ENCODE measurements at places on chromosomes 7 and 10.

DNA sequence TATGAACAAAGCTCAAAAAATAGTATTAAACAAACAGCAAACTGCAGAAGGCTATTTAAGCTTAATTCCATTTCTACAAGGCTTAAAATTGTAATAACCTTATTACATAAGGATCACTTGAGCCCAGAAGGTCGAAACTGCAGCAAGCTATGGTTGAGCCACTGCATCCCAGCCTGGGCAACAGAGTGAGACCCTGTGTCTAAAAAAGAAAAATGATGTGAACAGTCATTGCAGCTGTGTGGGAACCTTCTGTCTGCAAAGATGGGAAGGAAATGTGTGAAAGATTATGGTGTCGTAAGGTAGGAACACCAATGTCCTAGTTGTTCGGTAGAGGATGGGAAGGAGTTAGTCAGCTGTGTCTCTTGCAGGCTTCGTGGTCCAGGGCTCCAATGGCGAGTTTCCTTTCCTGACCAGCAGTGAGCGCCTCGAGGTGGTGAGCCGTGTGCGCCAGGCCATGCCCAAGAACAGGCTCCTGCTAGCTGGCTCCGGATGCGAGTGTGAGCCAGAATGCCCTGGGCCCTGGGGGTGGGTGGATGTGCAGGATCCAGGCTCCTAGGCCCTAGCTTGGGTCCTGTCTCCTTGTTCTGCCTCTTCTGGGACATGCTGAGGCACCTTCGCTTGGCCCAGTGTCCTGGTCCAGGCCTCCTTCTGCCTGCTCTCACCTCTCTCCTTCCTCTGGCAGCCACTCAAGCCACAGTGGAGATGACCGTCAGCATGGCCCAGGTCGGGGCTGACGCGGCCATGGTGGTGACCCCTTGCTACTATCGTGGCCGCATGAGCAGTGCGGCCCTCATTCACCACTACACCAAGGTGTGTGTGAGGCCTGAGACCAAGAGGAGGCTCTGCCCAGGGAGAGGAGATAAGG, 9.1 kb downstream of the C10orf62 start:
- DNase-seq = no peak

DNA sequence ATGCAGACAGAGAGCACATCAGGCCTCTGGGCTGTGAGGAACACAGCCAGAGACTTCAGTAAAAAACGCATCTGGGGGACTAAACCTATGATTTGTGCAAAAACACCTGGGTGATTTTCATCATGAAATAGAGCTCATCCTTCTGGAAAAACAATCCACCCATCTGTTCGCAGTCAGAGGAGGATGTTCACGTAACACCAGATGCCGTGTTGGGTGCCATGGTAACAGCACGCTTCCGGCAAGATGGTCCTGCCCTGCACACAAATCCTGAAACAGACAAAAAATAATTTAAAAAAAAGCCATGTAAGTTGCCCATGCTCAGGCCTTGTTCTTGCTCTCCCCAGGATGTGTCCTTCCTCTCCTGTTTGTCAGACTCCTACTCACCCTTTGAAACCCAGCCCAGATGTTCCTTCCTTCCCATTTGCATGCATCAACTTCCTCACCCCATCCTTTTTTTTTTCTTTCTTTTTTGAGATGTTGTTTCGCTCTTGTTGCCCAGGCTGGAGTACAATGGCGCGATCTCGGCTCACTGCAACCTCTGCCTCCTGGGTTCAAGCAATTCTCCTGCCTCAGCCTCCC, 28.3 kb upstream of the GNA12 start:
- DNase-seq = no peak

GRCh38 chr10:74854610-74855009, 28.2 kb downstream of the KAT6B start:
- DNase-seq = no peak

GRCh38 chr10:77197544-77197943, 440.1 kb downstream of the KCNMA1 start:
- no peak for DNase-seq

DNA sequence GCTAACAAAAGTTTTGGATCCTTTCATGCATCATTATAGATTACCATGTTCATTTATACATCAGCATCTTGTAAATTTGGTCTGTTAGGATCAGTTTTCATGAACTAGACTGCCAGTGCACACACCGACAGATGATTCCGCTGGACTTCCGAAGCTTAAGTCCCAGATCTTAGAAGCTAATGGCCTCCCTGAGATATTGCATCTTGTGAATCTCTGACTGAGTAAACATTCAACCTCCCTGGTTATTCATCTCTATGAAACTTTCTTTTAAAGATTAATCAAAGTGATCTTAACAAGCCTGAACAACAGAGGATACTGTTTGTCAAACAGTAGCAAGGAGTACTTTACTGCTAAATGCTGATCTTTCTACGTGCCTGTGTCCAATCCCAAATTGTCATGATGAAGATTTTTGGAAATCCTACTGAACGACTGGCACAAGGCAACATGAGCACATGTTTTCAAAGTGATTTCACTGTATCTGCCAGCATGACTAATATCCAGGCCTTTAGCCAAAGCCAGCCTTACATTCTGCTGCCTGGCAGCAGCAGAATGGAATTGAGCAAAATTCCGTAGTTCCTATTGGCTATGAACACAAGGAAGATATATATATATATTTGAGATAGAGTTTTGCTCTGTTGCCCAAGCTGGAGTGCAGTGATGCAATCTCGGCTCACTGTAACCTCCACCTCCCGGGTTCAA, 91.3 kb upstream of the ANK3 start:
- peak; percentile 91 for DNase-seq

GRCh38 chr10:4111643-4112042, 326.6 kb upstream of the KLF6 start:
- DNase-seq = no peak

- DNase-seq = no peak
Observed at GRCh38 chr10:31135171-31135570, 103.5 kb upstream of the ZNF438 start.

DNA sequence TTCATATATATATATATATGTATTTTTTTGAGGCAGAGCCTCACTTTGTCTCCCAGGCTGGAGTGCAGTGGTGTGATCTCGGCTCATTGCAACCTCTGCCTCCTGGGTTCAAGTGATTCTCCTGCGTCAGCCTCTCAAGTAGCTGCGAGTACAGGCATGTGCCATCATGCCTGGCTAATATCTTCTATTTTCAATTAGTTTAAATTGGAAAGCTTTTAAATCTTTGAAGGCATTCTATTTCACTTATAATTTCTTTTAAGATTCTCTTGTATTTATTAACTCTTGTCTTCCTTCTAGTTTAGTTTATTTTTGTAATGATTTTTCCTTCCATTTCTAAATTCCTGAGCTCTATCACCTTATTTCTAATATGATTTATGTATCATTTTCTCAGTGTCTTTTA, 71.2 kb downstream of the TPST1 start:
- no peak for DNase-seq

GRCh38 chr10:132884041-132884440, 58.3 kb downstream of the CFAP46 start:
- no peak for DNase-seq

DNA sequence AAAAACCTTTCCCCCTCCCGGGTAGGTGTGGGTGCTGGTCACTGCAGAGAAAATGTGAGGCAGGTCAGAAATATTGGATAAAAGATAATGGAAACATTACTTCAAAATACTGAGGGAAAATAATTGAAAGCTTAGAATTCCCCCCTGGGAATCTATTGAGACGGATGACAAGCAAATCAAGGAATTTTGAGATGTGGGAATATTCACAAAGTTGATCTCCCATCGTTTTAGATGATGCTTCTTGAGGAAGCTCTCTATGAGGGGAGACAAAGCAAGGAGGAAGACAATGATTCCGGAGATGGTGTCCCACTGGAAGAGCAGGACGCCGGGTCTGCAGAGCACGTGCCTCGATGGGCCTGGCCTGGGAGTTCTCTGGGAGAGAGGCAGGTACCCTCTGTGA, 211.0 kb downstream of the WDR37 start:
- no peak for DNase-seq

DNA sequence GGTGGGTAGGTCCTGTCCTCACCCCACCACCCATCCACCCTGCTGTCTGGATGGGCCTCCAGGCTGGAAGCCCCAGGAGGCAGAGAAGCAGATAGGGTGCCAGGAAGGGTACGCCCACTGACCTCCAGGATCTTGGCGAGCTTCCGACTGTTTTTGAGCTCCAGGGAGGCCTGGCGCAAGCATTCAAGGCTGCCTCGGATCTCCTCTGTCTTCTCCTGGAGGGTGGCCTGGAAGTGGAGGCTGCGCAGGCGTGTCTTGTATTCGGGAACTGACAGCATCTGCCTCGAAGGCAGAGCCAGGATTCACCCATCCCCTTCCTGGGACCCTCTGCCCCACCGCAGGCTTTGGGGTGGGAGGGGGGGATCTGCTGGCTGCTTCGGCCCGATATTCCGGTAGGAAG, 48.4 kb downstream of the GRID2IP start:
- DNase-seq = no peak

- no peak for DNase-seq
Observed at GRCh38 chr7:139246494-139246893, 15.5 kb downstream of the UBN2 start.

DNA sequence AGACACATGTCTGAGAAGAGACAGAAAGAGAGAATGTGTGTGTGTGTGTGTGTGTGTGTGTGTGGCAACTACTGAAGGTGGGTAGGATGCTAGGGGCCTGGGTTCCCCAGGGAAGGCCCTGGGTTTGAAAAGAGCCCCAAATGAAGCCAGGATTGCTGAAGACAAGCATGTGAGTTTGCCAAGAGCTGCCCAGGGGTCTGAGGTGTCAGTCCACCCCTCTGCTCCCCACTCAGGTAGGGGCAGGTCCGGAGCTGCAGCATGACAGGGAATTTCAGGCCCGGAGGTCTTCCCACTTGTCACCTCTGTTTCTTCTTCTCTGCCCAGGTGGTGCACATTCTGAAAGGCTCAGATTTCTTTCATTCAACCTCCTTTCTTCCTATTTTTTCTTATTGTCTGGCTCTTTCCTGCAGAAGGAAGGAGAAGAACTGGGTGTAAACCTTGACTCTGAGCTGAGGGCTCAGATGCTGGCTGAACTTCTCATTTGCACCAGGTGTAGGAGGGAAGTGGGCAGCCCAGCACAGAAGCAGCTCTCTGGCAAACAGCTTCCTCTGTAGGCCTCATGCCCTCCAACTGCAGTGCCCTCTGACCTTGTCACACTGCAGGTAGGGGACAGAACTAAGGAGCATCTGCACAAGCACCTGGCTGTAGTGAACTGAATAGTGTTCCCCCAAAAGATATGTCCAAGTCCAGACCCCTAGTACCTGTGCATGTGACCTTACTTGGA, 79.6 kb upstream of the LRRC4 start:
- DNase-seq = no peak

- DNase-seq = no peak
Observed at GRCh38 chr10:75408509-75408875, 6.9 kb upstream of the ZNF503 start.

- DNase-seq = no peak
Observed at GRCh38 chr7:70344726-70345125, 746.5 kb downstream of the AUTS2 start.

GRCh38 chr7:50266635-50267386, 37.7 kb upstream of the IKZF1 start:
- DNase-seq = no peak

- DNase-seq = no peak
Observed at GRCh38 chr10:95315509-95315908, 24.7 kb upstream of the PDLIM1 start.

DNA sequence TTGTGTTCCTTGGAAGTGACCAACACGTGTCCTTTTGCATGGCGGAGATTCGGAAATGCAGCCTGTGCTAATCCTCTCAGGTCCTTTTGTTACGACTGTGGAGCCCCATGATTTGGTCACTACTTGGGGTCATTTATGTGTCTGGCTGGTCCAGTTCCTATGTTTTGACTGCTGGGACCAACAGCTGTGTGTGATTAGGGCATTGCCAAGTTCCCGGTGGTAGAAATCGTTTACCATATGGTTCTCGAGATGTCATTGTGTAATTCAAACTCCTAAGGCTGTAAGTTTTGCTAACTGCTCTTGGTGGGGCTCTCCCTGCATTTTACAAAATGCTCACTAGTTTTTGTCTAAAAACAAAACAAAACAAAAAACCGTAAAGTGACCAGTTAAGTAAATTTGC, 62.0 kb downstream of the CCNY start:
- DNase-seq = no peak

DNA sequence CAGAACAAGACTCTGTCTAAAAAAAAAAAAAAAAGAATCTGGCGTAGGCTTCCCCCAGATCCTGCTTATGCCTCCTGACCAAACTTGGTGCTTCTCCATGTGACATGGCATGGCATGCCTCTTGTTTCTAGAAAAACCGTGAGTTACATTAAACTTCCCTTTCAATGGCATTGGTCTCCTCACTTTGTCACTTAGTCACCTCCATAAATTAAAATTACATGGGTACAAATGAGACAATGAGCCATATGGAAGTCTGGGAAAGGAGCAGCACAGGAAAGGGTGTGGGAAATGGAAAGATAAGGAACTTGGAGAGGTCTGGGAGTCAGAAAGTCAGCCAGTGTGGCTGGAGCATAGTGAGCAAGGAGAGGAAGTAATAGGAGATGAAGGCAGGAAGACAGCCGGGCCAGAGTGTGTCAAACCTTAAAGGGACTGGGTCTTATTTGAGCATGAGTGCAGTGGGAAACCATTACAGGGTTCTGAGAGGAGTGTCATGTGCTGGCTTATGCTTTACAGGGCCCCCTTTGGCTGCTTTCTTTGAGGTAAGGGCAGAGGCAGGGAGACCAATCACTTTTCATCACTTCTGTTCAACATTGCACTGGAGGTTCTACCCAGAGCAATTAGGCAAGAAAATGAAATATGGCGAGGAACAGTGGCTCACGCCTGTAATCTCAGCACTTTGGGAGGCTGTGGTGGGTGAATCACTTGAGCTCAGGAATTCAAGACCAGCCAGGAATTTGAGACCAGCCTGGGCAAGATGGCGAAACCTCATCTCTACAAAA, 21.3 kb upstream of the ZMIZ2 start:
- DNase-seq = no peak

GRCh38 chr10:80530251-80530650, 7.5 kb upstream of the SH2D4B start:
- DNase-seq = peak; percentile 79

GRCh38 chr10:29227201-29227600, 61.7 kb upstream of the LYZL1 start:
- no peak for DNase-seq

DNA sequence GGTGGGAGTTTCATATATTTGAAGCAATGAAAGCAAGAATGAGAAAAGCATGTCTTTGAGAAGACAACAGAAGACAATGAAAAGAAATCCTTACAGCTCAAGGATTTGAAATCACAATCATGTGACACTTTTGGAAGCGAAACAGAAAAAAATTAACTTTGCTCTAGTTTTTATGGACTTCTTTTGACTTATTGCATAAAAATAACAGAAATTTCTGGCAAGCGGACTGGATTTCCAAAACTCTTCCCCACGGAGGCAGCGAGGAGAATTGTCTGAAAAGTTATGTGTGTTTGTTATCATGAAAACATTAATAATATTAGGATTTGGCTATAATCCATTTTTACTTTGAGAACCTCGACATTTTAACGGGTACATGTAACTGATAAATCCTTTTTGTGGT, 223.3 kb downstream of the LRMDA start:
- DNase-seq = no peak
